ENCODE measurements at places on chromosomes 11 and 22.

- DNase-seq = no peak
Observed at GRCh38 chr11:127057126-127057525, 56.6 kb upstream of the KIRREL3 start.

GRCh38 chr11:2197771-2198520, 26.3 kb upstream of the TH start:
- DNase-seq = no peak

DNA sequence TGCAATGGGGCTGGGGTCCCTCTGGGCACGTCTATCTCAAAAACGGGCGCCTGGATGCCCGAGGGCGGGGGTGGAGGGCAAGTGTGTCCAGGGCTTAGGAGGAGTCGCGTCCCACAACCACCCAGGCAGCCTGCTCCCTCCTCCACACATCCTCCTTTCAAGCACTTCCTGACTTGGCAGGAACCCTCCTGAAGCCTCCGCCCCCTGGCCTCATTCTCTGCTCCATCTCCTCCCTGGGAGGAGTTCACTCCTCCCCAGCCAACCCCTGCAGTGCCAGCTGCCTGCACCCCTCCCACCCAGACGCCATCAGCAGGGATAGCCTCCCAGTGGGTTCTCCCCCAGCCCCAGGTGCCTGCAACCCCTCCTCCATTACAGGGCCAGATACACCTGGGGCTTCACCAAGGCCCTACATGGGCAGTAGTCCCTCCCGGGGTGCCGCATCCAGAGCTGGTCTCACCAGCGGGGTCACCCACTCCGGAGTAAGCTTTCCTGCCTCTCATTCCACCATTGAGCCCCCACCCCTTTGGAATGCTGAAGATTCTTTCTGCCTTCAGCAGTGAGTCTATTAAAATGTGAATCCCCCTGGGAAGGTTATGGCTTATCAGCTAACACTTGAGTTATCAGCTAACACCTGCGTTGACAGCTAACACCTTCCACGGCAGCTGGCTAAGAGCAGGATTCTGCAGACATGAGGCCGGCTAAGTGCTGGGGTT, 24.4 kb downstream of the RTN4R start:
- no peak for DNase-seq

GRCh38 chr11:20566591-20567434, 32.6 kb upstream of the SLC6A5 start:
- DNase-seq = no peak

- DNase-seq = no peak
Observed at GRCh38 chr22:42792909-42793847, 63.9 kb downstream of the ARFGAP3 start.

- DNase-seq = no peak
Observed at GRCh38 chr11:44003736-44004451, 43.9 kb upstream of the ACCSL start.

- DNase-seq = no peak
Observed at GRCh38 chr11:6655020-6655789, 404 bp downstream of the DCHS1 start.

DNA sequence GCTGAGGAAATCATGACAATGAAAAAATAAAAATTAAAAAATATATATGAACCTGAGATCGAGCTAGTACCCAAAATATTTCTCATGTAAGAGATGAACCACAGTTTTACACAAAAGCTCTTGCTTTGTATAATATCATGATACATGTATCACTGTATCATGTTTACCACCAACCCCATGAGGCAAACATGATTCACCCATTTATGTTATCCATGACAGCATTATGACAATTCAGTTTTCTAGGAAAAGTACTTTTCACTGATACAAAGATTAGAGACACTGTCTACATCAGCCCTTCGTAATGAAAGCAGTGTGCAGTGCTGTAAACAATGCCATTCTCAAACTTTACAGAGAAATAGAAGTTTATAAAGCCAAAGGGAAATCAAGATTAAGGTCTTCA, 852.5 kb upstream of the LRRC4C start:
- no peak for DNase-seq

DNA sequence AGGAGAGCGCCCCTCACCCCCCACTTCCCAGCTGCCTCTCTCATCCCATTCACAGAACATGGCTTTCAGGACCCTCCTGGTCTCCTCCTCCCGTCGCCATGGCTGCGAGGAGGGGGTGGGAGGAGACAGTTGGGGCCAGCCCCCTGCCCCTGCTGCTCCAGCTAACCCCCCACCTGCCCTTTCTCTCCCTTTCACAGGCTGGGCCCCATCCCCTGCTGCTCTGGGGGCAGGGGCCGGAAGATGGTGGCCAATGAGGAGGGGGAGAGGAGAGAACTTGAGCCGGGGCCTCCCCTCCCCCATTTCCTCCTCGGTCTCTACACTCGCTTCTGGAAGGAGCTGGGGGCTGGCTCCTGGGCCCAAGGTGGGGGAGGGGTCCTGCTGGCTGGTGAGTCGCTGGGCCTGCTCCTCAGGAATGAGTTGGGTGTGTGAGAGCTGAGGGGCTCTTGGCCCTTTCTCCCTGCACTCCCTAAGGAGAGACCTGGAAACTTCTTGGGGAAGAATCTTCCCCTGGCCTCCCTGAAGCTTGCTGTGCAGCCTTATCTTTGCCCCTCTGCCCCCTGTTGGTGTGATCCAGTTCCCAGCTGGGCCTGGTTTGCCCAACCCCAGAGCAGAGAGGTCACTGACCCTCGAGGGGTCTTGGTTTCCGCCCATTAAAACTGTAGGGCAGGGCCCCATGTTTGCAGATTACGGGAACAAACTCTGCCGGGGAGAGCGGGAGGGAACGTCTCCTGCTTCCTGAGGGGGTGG, 10.2 kb downstream of the YPEL4 start:
- peak; percentile 43 for DNase-seq

DNA sequence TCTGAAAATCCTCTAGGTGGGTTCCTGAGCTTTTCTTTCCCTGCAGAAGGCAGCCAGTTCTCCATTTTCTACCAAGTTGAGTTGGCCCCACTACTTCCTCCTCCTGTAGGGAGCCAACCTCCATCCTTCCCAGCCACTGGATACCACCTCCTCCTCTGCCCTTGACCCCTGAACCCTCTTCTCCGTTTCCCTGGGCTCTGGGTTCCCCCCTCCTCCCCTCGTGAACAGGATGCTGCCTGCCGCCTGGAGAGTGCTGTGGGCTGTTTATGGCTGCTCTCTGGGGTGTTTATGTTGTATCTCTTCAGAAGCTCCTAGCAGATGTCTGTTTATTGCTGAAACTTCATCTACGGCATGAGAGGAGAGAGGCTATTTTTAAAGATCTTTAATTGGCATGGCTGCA, 8.6 kb downstream of the MICAL2 start:
- no peak for DNase-seq

DNA sequence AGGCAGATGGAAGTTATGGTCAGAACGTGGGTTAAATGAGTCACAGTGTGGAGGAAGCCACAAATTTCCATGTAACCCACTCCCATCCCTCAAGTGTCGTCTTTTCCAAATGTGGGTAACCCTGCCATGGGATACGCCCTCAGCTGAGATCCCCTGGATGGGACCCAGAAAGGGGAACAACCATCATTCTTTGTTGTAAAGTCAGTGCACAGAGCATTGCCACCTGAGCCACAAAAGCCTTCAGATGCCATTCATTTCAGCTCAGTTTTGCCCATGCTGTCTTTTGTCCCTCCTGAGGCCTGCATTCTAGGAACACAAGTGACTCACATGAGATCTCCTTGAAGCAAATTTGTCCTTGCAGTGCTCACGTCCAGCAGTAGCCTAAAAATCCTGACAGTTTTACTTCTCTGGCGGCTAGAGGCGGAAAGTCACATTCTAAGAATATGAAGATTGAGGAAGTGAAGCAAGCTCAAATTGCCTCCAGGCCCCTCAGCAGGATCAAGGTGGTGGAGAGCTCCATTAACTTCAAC, 30.6 kb downstream of the MMP13 start:
- no peak for DNase-seq

- no peak for DNase-seq
Observed at GRCh38 chr11:120709808-120710207, 198.3 kb downstream of the GRIK4 start.

GRCh38 chr11:101583251-101584128, at the start of gene TRPC6:
TSS of gene TRPC6 (minus strand) at chr11:101584007. CDS start at chr11:101583503, 504 bp downstream.
- no peak for DNase-seq

DNA sequence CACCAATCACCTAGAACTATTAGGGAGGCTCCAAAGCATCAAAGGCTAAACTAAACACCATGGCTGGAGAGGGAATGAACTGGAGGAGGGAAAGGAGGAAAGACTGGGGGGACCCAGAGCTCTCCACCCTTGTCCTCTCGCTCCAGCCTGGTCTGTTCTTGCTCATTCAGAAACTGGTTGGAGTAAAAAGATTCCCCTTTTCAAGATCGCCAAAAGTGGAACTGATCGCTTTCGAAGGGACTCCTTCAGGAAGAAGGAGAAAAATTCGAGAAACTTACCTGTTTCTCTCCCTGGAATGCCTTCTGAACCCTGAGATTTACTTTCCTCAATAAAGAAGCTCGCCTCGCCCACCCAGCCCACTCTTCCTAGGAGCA, 46.9 kb downstream of the OR4D9 start:
- DNase-seq = peak; percentile 37
